ENCODE measurements at places on chromosomes 2 and 18. TPM values are rescaled to one million over a fixed set of nuclear protein-coding genes. Genes with fewer than 3 reads are reported as not detected.

The VIL1 gene
- total RNA-seq, result not detected

The FAM228B gene
- 4.4 TPM for total RNA-seq

The MC5R gene
- total RNA-seq, result not detected

The LYG1 gene
- total RNA-seq, result not detected

The ASB18 gene
- total RNA-seq, result 0.16 TPM

DNA sequence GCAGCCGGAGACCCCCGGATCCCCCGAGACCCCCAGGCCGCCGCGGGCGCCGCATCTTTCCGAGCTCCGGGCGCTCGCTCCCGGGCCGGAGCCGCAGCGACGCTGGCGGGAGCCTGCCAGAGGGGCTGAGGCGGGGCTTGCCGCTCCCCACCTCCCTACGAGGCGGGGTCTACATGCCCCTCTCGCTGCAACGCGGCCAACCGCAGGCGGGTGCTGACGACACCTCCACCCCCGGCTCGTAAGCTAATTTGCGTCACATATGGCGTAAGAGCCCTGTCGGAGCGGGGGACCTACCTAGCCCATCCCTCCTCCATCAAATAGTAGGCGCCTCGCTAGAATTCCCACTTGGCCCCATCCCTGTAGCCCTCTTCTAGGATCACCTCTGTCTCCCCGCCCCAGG is at the start of gene PTPRN:
Gene PTPRN, minus strand, starts transcription at position 124 of the 400 bp plus-strand sequence. Its CDS starts 69 bp downstream, at position 55.
- H3K4me3 ChIP-seq, result no peak within 1 kb of the TSS
- H3K36me3 ChIP-seq, result no peaks in the 10 kb centered on the region
- DNase-seq, result no peak
- peaks cover 28% of the 10 kb centered on the region for H3K27me3 ChIP-seq
- H3K4me1 ChIP-seq, result no peaks in the 10 kb centered on the region

GRCh38 chr18:46190667-46191066 is 86.5 kb downstream of the HAUS1 start:
- no peak overlapping the region for H3K4me3 ChIP-seq
- H3K36me3 ChIP-seq, result no peaks in the 10 kb centered on the region
- no peak for DNase-seq
- peaks cover 35% of the 10 kb centered on the region for H3K4me1 ChIP-seq

DNA sequence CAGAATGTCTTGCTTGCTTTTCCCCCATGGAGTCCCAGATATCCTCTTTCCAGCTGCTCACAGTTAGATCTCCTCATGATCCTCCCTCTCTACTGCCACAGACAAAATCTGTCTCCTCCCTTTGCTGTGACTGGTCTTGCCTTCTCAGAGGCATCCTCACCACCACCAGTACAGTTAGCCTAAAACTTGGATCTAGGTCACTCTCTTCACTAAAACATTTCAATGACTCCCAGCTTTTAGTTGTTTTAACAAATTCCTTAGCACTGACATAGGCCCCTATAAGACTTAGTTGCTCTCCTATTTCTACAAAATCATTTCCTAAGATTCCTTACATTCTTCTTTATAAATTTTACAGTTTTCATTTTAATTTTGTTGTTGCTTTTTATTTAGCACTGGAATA is 734.2 kb upstream of the CHAC2 start:
- no peaks in the 10 kb centered on the region for H3K27me3 ChIP-seq
- H3K4me3 ChIP-seq, result no peak overlapping the region
- H3K4me1 ChIP-seq, result no peaks in the 10 kb centered on the region
- H3K36me3 ChIP-seq, result no peaks in the 10 kb centered on the region
- H3K27ac ChIP-seq, result no peak overlapping the region

GRCh38 chr2:34627003-34627402 is 1027.9 kb upstream of the FAM98A start:
- H3K4me3 ChIP-seq, result no peak overlapping the region
- H3K27ac ChIP-seq, result no peak overlapping the region
- no peaks in the 10 kb centered on the region for H3K27me3 ChIP-seq
- H3K4me1 ChIP-seq, result no peaks in the 10 kb centered on the region
- no peak for DNase-seq

GRCh38 chr18:58484989-58485981 is 143.6 kb downstream of the ALPK2 start:
- H3K27ac ChIP-seq, result no peak overlapping the region
- H3K4me1 ChIP-seq, result no peaks in the 10 kb centered on the region
- no peak overlapping the region for H3K4me3 ChIP-seq
- no peaks in the 10 kb centered on the region for H3K27me3 ChIP-seq
- H3K36me3 ChIP-seq, result no peaks in the 10 kb centered on the region
- DNase-seq, result no peak

GRCh38 chr2:125280265-125280664 is 1255.2 kb downstream of the CNTNAP5 start:
- no peaks in the 10 kb centered on the region for H3K4me1 ChIP-seq
- no peak overlapping the region for H3K27ac ChIP-seq
- no peak for DNase-seq
- H3K27me3 ChIP-seq, result no peaks in the 10 kb centered on the region
- H3K36me3 ChIP-seq, result no peaks in the 10 kb centered on the region
- H3K4me3 ChIP-seq, result no peak overlapping the region

GRCh38 chr2:235765181-235765820 is 271.5 kb downstream of the AGAP1 start:
- no peak for DNase-seq
- H3K4me1 ChIP-seq, result no peaks in the 10 kb centered on the region
- no peak overlapping the region for H3K4me3 ChIP-seq
- no peaks in the 10 kb centered on the region for H3K36me3 ChIP-seq
- H3K27me3 ChIP-seq, result no peaks in the 10 kb centered on the region

DNA sequence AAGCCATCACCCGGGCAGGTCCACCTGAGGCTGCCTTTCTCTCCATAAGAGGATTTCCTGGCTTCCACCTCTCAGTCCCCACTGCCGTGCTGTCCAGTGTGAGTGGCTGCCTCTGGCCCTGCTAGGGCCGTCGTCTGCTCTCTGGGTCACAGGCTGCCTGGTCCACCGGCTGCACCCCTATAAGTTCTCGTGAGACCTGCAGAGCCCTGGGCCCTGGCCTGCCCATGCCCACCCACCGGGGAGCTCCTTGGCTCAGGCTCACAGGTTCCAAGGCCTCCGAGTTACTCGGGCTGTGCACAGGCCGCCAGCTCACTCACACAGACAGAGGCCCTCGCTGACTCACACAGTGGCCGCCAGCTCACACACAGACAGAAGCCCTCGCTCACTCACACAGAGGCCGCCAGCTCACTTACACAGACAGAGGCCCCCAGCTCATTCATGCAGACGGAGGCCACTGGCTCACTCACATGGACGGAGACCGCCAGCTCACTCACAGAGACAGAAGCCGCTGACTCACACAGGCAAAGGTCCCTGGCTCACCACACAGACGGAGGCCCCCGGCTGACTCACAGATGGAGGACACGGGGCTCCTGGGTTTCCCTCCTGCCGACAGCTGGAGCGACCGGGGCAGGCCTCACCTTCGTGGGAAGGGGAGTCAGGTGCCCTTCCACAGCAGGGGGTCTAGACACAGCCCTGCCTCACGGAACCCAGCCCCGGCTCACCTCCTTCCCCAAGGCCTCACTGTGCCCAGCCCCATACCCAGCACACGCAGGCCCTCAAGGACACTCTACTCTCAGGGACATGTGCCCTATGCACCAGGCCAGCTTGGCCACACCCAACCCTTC is 334.1 kb upstream of the MYT1L start:
- peaks cover 27% of the 10 kb centered on the region for H3K4me1 ChIP-seq
- H3K36me3 ChIP-seq, result no peaks in the 10 kb centered on the region
- H3K4me3 ChIP-seq, result no peak overlapping the region
- no peaks in the 10 kb centered on the region for H3K27me3 ChIP-seq
- H3K27ac ChIP-seq, result no peak overlapping the region
- DNase-seq, result peak; percentile 28

DNA sequence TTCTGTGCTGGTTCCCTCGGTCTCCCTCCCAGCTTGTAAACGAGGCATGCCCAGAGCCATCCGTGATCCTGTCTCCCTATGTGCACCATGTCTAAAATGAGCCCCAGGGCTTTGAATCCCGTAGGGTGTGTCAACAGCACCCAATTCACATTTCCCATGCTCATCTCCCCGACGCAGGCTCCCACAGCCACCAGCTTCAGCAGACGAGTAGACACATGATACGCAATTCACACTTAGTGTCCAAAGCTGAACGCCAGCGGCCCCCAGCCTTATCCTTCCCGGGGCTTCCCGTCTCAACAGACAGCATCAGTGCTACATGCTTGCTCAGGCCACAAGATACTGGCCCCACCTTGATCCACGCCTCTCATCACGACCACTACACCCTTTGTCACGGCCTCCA is 88.1 kb downstream of the EIPR1 start:
- no peak overlapping the region for H3K4me3 ChIP-seq
- no peaks in the 10 kb centered on the region for H3K4me1 ChIP-seq
- no peaks in the 10 kb centered on the region for H3K36me3 ChIP-seq

- no peaks in the 10 kb centered on the region for H3K36me3 ChIP-seq
- no peaks in the 10 kb centered on the region for H3K4me1 ChIP-seq
- no peak overlapping the region for H3K4me3 ChIP-seq
- no peak for DNase-seq
- no peak overlapping the region for H3K27ac ChIP-seq
- H3K27me3 ChIP-seq, result no peaks in the 10 kb centered on the region
Observed at GRCh38 chr2:88813612-88814011, 122.1 kb downstream of the RPIA start.

DNA sequence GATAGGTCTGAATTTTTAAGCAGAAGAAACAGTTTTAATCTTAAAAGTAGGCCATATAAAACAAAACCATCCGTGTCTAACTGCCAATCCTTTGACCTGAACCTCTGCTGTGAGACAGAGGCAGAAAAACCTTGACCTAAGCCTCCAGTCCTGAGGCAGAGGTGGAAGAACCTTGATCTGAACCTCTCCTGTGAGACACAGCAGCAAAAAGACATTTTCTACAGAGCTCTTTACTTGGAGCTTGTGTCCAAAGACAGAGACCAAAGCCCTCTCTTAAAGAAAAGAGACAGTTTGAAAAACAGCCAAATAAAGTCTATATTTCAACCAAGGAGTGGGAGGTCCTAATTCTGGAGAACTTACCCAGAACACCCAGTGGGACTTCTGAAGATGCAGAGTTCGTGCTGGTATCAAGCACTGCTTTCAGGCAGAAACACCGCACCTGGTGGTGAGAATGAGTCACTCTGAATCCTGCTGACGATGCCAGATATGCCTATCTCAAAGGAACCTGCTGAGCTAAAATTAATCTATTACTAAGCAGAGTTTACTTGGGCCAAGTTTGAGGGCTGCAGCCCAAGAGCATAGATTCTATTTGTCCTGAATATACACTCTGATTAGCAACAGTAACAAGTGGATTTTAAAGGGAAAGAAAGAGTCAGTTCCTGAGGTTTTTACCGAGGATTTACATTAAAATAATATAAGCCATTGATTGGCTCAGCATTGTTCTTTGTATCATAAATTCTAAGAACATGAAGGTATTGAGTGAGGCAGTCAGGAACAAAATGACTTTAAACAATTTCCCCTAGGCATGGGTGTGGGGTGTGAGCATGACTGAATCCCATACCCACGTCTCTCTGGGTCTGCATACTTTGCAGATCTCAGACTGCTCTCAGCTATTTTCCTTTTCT is 806.4 kb downstream of the TRIB2 start:
- H3K4me3 ChIP-seq, result no peak overlapping the region
- DNase-seq, result peak; percentile 50
- no peaks in the 10 kb centered on the region for H3K27me3 ChIP-seq
- H3K4me1 ChIP-seq, result peaks cover 5% of the 10 kb centered on the region
- H3K27ac ChIP-seq, result no peak overlapping the region

DNA sequence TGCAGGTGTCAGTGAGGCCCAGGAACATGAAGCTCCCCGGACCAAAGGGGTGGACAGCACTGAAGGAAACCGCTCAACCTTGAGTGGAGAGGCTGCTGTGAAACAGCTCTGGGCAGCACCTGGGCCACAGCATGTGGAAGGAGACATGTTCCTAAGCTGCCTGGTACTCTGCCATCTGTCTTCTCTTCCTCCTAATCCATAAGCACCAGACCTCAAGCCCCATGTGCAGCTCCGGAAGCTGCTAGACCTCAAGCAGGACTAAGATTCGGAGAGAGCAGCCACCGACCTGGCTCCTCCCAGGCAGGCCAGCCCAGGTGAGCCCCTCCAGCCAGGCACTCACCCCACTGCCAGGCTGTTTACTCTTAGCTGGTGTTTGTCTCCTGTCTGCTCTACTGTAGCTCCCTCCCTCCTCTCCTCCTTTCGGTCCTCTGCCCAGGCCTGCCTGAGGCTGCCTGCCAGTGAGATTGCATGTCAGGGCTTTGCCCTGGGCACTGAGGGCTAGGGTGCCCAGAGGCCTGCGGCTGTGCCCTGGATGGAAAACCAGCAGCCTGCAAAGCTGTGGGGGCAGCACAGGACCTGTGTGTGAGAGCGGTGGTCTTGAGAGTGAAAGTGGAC is 53.7 kb downstream of the BCL11A start:
- no peaks in the 10 kb centered on the region for H3K27me3 ChIP-seq
- no peak overlapping the region for H3K4me3 ChIP-seq
- H3K27ac ChIP-seq, result no peak overlapping the region
- no peaks in the 10 kb centered on the region for H3K36me3 ChIP-seq
- no peak for DNase-seq

- no peaks in the 10 kb centered on the region for H3K4me1 ChIP-seq
- no peak overlapping the region for H3K4me3 ChIP-seq
- no peaks in the 10 kb centered on the region for H3K36me3 ChIP-seq
- H3K27ac ChIP-seq, result no peak overlapping the region
Observed at GRCh38 chr2:50547521-50547920, 484.4 kb downstream of the NRXN1 start.

- DNase-seq, result no peak
- H3K27ac ChIP-seq, result no peak overlapping the region
- H3K27me3 ChIP-seq, result no peaks in the 10 kb centered on the region
- no peaks in the 10 kb centered on the region for H3K36me3 ChIP-seq
Observed at GRCh38 chr2:212473211-212473610, 65.4 kb downstream of the ERBB4 start.

DNA sequence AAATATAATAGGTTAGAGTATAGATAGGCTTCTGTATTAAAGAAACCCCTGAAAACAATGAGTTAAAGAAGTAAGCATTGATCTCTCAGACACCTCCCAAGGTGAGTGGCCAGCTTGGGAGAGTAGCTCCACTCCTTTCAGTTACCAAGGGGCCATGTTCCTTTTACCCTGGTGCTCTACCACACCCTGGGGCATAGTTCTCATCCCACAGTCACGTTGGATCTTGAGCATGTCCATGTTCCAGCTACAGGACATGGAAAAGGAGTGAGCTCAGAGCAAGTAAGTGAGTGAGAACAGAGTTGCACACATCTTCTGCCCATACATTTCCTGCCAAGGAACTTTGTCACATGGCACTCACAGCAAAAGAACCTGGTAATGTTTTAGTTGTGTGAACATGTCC is 325.9 kb upstream of the SLC39A10 start:
- H3K4me3 ChIP-seq, result no peak overlapping the region
- H3K27ac ChIP-seq, result no peak overlapping the region

GRCh38 chr2:231176066-231176465 is 22.4 kb upstream of the ARMC9 start:
- peaks cover 1% of the 10 kb centered on the region for H3K36me3 ChIP-seq
- no peaks in the 10 kb centered on the region for H3K4me1 ChIP-seq
- no peaks in the 10 kb centered on the region for H3K27me3 ChIP-seq
- no peak overlapping the region for H3K27ac ChIP-seq
- no peak for DNase-seq
- H3K4me3 ChIP-seq, result no peak overlapping the region

GRCh38 chr2:55598056-55598795 is 19.2 kb downstream of the PPP4R3B start:
- H3K36me3 ChIP-seq, result no peaks in the 10 kb centered on the region
- no peak for DNase-seq
- no peak overlapping the region for H3K27ac ChIP-seq
- H3K4me3 ChIP-seq, result no peak overlapping the region
- H3K4me1 ChIP-seq, result no peaks in the 10 kb centered on the region

GRCh38 chr2:156630579-156631337 is 194.6 kb downstream of the GPD2 start:
- H3K27me3 ChIP-seq, result no peaks in the 10 kb centered on the region
- no peak overlapping the region for H3K27ac ChIP-seq
- H3K4me3 ChIP-seq, result no peak overlapping the region
- H3K4me1 ChIP-seq, result no peaks in the 10 kb centered on the region

All from gastrocnemius medialis (tissue), 4 donors.